ENCODE measurements at places on chromosomes 1 and 21.

DNA sequence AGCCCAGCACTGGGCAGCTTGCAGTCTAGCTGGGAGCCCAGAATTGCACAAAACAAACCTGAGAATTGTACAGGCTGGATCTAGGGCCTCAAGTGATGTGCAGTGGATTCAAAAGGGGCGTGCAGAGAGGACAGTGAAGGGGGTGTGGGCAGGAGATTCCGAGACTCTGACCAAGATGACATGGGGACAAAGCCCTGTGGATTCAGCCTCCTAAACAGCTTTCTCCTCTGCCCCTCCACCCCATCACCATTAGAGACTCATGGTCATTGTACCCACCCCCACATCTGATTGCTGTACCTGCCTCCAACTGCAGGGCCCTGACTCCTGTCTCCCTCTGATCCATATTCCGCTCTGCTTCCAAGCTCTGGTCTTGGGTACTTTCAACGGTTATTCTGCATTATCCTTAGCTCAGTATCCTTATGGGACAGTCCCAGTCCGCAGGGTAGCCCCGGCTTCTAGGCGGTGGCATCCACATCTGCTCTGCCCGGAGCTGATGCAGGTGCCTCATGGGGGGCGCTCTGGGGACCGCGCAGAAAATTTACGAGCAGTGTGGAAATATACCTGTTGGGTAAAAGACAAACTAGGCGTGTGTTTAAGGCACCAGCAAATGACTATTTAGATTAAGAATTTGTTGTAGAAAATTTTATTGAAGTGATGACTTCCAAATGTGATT lies 1.7 kb upstream of the BMP8A start:
- no peak for DNase-seq

DNA sequence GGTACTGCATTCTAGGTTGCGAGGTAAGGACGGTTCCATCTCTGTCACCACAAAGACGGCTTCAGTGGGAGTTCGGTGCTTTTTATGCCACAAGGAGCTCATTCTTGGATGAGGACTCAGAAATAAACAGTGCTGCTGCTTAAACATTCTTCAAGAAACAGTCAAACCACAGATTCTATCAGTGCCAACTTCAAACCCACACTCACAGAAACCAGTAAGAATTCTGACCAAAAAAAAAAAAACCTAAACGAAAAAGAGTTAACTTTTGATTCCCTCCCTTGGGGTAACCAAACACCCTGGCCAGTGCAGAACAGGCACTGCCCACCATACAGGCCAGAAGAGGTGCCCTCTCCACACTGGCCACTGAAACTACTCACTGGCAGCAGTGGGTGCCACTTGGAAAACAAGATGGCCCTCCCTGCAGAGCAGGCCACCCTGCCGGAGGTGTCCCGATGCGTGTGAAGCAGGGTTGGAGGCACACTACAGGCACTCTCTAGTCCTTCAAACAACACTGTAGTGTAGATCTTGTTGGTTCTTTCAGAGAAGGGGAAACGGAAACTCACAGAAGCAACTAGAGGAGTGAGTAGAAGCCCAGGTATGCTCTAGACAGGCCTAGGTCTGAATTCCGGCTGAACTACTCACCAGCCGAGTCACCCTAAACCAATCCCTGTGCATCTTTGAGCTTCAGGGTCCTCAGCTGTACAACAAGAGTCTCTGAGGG lies 87.3 kb upstream of the TLR5 start:
- no peak for DNase-seq

DNA sequence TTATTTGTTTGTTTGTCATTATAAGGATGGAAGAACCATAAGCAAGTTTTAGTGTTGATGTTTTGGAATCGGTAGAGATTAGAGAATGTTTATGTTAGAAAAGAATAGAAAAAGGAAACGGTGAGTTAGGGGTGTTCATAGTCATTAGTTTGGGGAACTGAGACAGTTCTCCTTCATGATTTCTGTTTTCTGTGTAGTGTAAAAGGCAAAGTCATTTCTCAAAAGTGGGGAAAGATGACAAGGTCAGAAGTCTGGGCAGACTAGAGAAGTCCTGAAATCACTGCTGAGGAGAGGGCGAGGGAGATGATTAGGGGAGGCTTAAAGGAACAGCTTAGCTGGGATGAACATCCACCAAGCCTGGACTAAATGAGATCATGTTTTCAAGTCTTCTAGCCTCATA lies 498.9 kb downstream of the TTLL7 start:
- DNase-seq, result no peak

- no peak for DNase-seq
These were observed 10.5 kb downstream of the KIAA1614 start for GRCh38 chr1:180923021-180923841.

- no peak for DNase-seq
These were observed 32.5 kb downstream of the PKNOX1 start for GRCh38 chr21:43006874-43007208.

GRCh38 chr1:167629681-167630567 lies at the start of gene RCSD1:
Gene RCSD1, plus strand, starts transcription at chr1:167630232. Its CDS starts 192 bp downstream, at chr1:167630424.
- no peak for DNase-seq

GRCh38 chr1:91582431-91582921 lies 81.8 kb downstream of the CDC7 start:
- no peak for DNase-seq

- DNase-seq, result no peak
These were observed 21.9 kb downstream of the SYT2 start for GRCh38 chr1:202688401-202688800.

GRCh38 chr1:5661196-5662085 lies 330.8 kb downstream of the NPHP4 start:
- no peak for DNase-seq

DNA sequence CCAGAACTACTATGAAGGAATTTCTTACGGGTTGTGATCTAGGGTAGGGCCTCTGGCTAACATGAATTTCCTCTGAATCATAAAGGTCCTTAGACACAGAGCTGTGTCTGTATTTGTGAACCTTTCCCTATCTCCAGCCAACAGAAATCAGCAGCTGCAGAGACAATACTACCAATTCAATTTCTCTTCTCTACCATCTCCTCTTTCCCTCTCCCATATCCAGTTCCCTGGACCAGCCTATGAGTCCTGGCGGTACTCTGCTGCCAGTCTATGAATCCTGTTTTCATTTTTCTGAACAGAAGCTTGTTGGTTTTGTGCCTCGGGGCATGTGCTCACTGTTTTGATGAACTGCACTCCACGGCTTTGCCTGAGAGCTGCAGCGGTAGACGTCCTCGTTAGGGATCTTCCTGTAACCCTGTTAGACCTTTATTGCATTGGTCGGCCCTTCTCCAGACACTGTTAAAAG lies 458.0 kb upstream of the VAMP3 start:
- DNase-seq, result peak; percentile 74

GRCh38 chr1:220999872-221000863 lies 120.9 kb downstream of the HLX start:
- DNase-seq, result no peak

DNA sequence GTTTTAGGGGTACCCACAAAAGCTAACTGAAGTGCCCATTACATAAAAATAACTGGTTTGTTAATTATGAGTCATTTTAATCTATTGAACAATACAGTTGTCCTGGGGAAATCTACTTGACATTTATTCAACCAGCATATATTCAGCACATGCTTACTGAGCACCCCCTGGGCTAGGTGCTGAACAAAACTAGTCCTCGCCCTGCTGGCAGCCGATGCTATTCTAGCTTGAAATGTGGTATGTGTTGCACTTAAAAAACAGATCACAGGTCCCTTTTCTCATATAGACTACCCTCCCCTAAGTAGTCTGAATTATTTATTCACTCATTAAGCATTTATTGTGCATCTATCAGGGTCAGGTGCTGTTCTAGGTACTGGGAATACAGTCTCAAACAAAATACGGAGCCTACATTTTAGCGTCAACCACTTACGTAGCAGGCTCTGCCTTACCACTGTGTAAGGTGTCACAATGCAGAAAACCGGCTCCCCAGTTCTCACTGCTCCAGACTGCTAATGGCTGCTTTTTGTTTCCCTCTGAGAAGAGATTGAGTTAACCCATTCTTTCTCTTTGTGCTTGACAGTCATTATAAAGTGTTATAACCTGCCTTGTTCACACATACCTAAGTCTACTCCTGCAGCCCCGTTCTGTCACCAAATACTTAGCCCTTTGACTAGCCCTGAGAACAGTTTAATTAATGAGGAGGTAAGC lies 57.1 kb downstream of the ADCY10 start:
- no peak for DNase-seq

GRCh38 chr1:231828182-231828920 lies 201.8 kb downstream of the DISC1 start:
- DNase-seq, result no peak

DNA sequence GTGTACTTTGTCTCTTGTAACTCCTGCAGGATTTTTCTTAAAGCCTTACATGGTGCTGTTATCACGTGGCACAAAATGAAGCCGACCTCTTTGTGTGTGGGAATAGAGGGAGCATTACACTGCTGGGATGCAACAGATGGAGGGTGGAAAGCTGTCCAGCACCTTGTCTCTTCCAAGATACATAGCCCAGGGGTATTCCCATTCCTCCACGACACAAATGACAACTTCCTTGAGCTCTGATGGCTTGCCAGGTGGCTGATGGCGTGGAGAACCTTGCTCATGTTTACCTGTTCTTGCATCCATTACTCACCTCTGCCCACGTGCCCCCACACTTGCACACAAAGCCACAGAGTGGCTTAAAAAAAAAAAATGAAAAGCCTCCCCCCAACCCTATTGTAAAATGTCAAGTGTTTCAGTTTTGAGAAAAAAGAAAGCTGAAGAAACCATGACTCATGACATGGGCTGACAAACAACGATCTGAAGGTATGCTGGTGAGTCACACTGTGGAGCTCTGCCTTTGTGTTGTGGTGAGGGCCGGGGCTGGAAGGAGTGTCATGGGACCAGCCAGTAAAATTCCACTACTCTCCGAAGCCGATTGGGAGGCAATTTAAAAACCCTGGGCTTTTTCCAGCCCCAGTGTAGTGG lies 32.0 kb upstream of the ATP5PO start:
- peak; percentile 79 for DNase-seq

DNA sequence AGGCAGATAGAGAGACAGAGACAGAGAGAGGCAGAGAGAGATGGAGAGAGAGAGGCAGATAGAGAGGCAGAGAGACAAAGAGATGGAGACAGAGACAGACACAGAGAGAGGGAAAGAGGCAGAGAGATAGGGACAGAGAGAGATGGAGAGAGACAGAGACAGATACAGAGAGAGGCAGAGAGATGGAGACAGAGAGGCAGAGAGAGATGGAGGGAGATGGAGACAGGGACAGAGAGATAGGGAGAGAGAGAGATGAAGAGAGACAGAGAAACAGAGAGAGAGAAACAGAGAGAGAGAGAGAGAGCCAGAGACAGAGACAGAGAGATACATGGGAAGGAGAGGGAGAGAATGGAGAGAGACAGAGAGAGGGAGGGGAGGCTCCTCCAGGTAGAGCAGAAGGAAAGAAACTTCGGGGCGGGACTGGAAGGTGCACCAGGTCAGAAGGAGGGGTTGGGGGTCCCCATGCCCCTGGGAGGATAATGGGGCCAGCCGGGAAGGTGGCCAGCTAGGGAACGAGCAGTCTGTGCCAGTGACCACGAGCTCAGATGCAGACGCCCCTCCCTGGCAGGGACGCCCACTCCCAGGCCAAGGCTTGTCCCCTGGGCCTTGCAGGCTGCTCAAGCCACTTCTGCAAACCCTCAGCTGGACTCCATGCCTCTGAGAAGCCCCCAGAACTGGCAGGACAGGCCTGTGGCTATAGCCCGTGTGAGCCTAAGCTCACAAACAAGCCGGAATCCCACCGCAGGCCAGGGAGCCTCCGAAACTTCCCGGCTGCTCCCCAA lies 3.3 kb downstream of the FNDC10 start:
- no peak for DNase-seq

- DNase-seq, result no peak
These were observed 335.7 kb upstream of the SNX7 start for GRCh38 chr1:98325646-98326440.

DNA sequence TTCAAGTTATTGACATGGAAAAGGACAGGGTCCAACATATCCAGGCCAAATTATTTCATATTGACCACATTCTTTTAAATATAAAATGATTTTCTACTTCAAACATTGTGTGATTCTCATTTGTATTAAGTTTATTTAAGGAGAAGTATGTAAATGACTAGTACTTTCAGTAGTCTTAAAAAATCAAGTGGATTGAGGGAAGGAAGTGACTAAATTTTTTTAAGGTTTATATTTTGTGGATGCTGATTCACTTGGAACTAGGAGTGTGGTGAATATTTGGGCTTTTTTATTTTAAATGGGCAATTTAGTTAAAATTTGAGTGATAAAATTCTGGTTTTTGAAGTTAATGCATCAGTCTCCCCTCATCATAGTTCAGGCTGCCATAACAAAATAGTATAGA lies 10.1 kb downstream of the PRRC2C start:
- no peak for DNase-seq

DNA sequence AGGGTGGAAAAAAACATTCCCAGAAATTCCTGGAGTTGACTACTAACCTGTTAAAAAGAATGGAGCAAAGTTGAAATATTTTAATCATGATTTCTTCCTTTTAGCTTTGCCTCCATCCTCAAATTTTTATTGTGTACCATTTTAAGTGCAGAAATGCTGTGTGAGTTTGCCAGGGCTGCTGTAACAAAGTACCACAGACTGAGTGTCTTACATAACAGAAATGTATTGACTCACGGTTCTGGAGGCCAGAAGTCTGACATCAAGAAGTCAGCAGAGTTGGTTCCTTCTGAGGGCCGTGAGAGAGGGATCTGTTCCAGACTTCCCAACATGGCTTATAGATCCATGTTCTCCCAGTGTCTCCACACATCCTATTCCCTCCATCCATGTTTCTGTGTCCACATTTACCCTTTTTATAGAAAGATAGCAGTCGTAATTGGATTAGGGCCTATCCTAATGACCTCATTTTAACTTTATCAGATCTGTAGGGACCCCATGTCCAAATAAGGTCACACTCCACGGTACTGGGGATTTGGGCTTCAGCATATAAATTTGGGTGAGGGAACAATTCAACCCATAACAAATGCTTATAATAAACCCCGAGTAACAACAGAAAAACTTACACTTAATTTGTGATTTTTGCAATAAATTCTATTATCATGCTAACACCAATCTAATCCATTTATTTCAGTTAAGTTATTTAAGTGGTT lies 12.7 kb downstream of the SNX7 start:
- no peak for DNase-seq

DNA sequence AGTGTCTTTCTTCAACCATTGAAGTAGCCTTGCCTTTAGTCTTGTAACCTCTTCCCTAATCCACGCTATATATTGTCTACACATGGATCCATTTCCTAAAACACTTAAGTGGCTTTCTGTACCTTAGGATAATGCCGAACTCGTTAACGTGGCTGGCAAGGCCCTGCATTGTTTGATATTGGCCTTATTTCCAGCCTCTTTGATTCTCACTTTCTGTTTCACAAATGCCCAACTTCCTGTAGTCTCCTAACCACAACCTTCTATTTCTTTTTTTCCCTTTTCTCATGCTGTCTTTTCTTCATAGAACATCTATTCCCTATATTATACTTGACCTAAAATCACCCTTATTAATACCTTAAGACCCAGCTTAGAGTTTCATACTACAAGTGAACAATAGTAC lies 536.0 kb downstream of the LMO4 start:
- no peak for DNase-seq

- DNase-seq, result no peak
These were observed 70.8 kb upstream of the FMN2 start for GRCh38 chr1:240020871-240021270.
